ENCODE measurements at places on chromosomes 16 and 17.

- no peak for DNase-seq
Measured at GRCh38 chr16:2366660-2367309, 26.3 kb upstream of the ABCA3 start.

GRCh38 chr17:27379888-27380533 lies 76.2 kb upstream of the KSR1 start:
- DNase-seq = no peak

- peak; percentile 10 for DNase-seq
Measured at GRCh38 chr16:12646490-12647274, 157.0 kb downstream of the CPPED1 start.

- no peak for DNase-seq
Measured at GRCh38 chr17:6571452-6571781, 15.1 kb upstream of the PITPNM3 start.

DNA sequence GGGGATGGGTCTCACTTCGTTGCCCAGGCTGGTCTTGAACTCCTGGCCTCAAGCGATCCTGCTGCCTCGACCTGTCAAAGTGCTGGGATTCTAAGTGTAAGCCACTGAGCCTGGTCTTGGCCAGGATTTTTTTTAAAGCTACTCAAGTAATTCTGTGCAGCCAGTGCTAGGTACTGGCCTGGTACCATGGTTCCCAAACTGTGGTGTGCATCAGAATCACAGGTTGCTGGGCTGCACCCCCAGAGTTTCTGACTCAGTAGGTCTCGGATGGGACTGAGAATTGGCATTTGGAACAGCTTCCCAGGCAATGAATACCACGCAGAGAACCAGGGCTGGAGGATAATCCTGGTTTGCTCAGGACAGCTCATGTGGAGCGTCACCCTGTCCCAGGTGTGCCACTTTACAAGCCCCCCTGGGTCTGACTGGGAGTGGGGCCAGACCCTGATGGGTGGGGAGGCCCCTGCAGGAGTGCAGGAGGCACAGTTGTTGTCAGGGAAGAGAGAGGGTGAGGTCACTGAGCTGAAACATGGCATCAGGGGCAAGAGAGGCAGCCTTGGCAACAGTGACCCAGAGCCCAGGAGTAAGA lies 10.7 kb upstream of the MRPS23 start:
- DNase-seq = no peak

- DNase-seq = no peak
Measured at GRCh38 chr17:76707985-76708807, 2.6 kb downstream of the MXRA7 start.

- no peak for DNase-seq
Measured at GRCh38 chr16:87210894-87211293, 106.3 kb downstream of the C16orf95 start.

- no peak for DNase-seq
Measured at GRCh38 chr17:2466931-2467330, 44.8 kb downstream of the METTL16 start.

DNA sequence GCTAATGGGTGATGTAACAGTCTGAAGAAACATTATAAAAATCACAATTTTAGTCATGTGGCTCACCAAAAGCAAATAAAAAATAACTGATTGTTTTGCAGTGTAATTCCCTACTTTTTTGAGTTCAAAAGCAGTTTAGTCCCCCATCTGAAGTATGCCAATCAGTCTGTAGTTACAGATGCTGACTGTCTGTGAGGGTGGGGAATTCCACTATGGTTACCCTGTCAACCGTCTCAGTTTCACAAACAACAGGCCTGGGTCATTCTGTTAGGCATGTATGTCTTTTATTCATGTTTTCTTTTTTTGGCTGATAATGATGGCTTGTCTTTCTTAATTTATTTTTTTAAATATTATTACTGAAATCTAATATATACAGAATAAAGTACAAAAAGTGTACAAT lies 69.3 kb downstream of the STXBP4 start:
- DNase-seq = peak; percentile 7

GRCh38 chr17:7241783-7242716 lies at the start of gene GABARAP:
TSS of gene GABARAP (minus strand) at chr17:7242449. CDS start at chr17:7242330, 119 bp downstream.
- DNase-seq = peak; percentile 94

- no peak for DNase-seq
Measured at GRCh38 chr16:85335584-85336491, 223.6 kb upstream of the CIBAR2 start.

GRCh38 chr16:70582280-70582978 lies 58.8 kb downstream of the SF3B3 start:
- no peak for DNase-seq

DNA sequence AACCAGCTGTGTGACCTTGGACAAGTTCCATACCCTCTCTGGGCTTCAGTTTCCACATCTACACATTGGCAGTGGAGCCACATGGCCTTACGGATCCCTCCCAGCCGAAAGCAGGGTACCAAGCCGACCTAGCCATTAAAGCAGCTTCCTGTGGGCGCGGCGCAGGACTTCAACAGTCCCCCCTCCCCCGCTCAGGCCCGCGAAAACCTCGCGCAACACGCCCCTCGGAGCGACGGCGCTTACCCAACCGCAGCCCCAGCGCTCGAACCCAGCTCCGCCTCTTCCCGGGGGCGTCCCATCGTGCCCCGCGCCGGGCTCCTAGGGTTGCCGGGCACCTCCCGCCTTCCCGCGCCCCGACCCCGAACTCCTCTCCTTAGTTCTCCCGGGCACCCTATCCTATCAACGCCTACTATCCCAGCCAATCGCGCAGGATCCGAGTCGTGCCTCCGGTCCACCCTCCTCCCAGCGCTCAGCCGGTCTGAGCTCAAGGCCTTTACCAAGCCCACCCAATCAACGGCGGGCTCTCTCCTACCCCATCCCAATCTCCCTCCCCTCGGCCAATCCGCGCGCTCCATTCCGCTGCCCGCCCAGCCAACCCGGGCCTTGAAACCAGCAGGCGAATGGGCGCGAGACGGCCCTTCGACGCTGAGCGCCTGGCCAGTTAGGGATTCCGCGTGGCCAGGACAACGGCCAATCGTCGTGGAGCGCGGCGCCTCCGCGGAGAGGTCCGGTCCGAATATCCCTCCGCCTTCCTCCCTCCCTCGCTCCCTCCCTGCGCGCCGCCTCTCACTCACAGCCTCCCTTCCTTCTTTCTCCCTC lies at the start of gene KPNB1:
TSS of gene KPNB1 (plus strand) at position 767 of the 819 bp plus-strand sequence. CDS start 326 bp downstream, outside the sequence.
- DNase-seq = peak; percentile 99

- DNase-seq = no peak
Measured at GRCh38 chr17:8672326-8672725, 41.8 kb upstream of the MYH10 start.

DNA sequence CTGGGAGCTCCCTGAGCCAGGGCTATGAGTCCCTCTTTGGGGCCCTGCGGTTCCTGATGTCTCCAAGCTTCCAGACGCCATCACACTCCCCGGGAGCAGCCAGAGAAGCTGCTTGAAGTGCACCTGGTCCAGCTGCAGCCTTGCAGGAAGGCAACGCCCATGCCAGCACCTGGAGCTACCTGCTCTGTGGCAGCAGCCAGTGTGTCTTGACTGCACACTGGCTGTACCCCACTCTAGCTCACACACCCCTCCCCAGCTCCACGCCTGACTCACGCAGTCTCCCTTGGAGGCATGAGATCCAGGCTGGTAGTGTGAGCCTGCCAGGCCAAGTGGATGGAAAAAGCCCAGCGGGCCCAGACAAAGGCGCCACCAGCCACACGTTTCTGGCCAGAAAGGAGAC lies 63.3 kb downstream of the USP32 start:
- DNase-seq = no peak

DNA sequence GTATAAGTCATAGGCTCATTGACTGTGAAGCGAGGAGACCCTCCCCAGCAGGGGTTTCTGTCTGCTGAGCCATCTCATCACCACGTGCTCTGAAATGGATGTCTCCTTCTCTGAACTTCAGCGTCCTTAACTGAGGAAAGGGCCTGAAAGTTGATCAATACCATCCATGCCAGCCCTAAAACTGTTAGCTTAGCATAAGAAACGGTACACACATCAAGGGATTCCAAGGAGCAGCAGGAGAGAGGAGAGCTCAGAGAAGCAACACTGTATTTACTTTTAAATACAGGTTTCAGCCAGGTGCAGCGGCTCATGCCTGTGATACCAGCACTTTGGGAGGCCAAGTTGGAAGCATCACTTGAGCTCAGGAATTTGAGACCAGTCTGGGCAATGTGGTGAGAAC lies 248.9 kb upstream of the TNRC6C start:
- no peak for DNase-seq

DNA sequence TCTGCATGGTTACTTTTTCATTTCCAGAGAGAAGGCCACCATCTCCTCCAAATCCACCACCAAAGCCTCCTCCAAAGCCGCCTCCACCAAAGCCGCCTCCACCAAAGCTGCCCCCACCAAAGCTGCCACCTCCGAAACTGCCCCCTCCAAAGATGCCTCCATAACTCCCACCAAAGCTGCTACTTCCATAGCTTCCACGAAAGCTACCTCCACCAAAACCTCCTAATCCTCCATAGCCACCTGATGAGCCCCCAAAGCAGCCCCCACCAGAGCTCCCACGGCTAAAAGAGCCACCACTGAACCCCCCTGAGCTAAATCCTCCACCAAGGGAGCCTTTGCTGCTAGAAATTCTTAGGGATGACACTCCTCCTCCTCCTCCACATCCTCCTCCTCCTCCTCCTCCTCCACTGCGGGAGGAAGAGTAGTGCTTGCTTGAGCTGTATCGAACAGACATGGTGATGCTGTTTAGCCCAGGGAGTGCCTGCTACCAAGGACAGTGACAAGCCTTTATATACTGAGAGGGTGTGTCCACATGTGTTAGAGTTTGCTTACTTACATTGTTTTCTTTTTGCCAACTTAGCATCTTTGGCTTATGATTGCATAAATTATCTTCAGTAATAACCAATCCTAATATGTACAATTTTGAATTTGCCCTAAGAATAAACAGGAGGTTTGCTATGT lies at the start of gene KRT10:
TSS of gene KRT10 (minus strand) at position 483 of the 681 bp plus-strand sequence. CDS start at position 454, 29 bp downstream.
- no peak for DNase-seq

GRCh38 chr16:4298761-4299522 lies 16.9 kb upstream of the GLIS2 start:
- no peak for DNase-seq

DNA sequence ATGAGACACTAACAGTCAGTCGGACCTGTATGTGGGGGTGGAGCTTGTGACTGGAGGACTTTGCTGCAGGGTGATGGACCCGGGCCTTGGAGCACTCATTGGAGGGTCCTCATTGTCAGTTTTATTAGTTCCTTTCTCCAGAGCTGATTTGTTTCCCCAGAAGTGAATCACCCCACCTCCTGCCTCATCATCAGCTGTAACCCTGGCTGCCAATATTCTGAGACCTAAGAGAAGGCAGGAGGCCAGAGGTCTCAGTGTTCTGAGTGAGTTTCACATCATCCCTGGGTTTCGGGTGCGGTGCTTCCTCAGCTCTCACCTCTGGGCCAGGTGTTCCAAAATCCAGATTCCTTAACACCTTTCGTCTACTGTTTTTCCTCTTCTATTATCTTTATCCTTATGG lies 49.9 kb upstream of the KIFC3 start:
- no peak for DNase-seq

DNA sequence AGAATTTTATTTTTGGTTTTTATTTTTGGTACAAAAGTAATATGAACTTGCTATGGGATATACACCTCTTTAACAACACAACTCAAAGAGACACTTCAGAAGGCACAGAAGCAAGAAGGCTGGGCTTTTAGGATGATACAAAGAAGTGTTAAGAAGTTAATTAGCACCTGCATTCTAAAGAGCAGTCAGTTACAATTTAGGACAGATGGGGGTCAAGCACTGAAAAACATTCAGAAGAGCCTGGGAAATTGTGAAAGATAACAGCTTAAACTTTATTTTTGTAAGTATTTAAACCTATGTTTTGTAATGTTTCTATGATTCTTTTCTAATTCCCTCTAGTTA lies 163.5 kb downstream of the CDH8 start:
- no peak for DNase-seq

- peak; percentile 62 for DNase-seq
Measured at GRCh38 chr16:30715750-30716445, 16.9 kb downstream of the SRCAP start.

DNA sequence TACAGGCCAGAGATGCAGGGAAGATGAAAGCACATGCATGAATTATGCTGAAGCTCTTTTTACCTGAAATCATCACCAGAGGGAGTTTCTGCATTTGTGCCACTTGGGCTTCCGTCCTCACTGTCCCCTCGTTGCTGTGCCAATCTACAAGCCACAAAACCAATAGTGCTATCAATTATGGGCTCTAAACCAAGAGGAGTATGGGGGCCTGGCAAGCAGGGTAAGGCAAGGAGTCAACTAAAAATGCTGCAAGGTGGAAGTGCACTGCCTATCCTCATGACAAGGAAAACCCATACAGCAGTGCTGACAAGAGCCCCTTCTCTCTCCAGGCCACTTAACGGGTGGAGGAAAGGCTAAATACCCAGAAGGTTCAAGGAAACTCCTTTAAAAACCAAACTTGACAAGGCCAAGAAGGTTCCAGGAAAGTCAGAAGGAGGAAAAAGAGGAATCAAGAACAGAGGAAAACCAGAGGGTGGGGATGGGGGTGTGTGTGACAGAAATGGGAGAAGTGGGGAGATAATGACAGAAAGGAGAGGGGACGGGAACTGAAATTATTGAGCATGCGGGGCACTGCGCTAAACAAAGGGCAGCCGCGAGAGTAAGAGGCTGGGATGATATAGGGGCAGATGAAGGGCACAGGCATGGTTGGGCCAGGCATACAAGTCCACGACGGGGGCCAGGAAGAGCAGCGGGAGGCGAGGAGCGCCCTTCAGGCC lies 674 bp downstream of the C17orf75 start:
- peak; percentile 49 for DNase-seq

DNA sequence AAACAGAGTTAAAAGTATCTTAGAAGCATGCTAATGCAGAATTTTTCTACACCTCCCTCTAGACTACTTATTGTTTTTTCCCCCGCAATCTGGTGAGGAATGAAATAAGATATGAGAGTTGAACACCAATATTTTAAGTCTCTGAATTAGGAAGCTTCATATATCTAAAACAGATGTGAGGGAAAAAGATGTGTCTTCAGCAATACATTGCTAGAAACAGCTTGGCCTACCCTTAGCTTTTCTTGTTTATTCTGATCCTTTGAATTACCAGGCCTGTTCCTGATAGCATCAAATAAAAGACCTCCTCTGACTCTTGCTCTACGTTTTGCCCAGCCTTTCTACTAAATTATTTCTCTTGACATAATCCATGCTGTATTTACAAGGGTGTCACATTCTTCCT lies 221.8 kb downstream of the CDH11 start:
- no peak for DNase-seq

DNA sequence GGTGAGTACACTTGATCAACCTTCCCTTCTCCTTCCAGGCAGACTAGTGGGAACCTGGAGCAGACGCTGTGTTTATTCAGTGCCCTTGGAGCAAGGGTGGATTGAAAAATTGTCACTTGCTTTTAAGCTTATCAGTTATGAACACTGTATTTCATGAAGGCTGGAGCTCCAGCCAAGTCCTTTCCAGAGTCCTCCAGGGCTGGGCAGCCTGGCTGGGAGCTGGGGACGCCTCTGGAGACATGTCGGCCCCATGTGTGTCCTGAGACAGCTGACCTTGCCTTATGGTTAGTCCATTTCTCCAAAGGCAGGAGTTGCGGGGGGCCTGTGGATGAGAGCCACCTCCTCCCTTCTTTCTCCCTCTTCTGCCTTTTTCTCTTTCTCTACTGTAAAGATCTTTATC lies 67.0 kb downstream of the RAP1GAP2 start:
- no peak for DNase-seq

All from CD4-positive, alpha-beta T cell treated with Interferon alpha-2 for 1 hour (primary cell).